NCI-H526 (cell line): ENCODE measurements at places on chromosomes 4 and X.

GRCh38 chr4:61831987-61832386 lies 631.9 kb downstream of the ADGRL3 start:
- no peak for DNase-seq

GRCh38 chrX:134969726-134970125 lies 21.1 kb upstream of the SMIM10 start:
- DNase-seq = no peak

DNA sequence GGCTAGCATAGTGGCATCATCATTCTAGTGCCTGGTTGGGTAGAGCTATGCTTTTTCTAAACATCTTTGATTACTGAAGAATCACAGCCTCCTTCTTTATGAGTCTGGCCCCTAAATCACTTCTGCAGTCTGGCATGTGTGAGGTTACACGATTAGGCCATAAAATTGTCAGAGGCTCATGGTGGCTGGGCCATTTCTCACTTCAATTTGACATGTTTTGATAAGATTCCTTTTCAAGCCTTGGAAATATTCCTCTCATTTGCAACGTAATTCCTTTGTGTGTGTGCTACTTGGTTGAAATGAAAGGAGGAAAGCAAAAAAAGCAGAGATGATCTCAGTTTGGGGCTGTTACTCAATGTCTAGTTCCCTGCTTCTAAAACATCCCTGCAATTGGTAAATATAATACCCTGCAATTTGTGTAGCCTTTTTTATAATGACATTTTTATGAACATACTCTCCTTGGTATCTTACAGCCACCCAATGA lies 6.2 kb downstream of the CCKAR start:
- DNase-seq = no peak

DNA sequence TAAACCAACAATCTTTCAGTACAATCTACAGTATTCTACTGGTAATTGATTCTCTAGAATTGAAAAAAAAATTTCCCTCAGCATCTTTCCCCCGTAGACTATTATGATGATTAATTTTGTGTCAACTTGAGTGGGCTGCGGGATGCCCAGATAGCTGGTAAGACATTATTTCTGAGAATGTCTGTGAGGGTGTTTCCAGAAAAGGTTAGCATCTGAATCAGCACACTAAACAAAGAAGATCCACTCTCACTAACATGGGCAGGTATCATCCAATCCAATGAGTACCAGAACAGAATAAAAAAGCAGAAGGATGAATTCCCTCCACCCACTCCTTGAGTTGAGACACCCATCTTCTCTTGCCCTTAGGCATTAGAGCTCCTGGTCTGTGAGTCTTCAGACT lies 186.1 kb upstream of the MAB21L2 start:
- no peak for DNase-seq

GRCh38 chr4:140238351-140239056 lies 84.5 kb upstream of the MAML3 start:
- DNase-seq = peak; percentile 62

DNA sequence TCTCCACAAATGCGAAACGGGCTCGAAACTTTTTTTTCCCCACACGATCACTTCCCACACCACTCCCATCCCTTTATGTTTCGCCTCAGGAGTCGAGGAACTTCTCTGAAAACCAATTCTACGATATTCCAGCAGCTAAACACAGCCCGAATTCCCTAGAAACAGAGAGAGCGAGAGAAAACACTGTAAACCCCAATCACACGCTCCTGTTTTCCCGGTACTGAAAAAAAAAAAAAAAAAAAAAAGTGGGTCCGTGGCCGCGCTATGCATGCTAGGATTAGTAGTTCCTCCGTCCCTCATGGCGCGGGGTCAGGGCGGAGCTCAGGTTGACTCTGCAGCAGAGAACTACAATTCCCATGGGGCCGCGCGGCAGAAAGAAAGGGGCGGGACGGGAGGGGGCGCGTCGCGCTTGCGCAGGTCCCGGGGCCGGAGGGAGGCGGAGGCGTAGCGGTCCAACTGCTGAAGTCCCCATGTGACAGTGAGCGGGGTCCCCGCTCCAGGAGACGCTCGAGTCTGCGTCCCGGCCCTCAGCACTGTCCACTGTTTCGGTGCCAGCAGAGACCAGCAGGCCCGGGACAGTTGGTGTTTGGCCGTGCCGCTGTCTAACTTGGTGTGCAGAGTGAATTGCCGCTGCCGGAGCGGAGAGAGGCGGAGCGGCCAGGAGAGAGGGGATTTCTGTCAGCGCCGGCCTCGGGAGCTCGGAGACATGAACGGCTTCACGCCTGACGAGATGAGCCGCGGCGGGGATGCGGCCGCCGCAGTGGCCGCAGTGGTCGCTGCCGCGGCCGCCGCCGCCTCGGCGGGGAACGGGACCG lies at the start of gene SAP30:
TSS of gene SAP30 (plus strand) at position 478 of the 815 bp plus-strand sequence. CDS start at position 707, 229 bp downstream.
- DNase-seq = peak; percentile 96

DNA sequence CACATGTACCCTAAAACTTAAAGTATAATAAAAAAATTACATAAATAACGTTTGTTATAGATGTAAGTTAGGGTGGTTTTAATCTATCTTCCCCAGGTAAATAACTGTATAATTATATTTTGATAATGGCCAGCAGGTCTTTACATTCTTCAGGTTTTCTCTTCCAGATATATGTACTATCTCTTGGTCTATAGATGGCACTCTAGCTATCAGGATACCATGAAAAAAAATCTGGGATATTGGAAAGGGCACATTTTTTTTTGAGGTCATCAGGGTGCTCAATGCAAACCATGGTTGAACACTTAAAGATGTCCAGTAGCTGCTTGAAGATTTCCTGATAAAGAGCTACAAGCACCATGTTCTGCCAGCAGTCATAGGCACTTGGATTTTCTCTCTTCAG lies 15.6 kb upstream of the ADH4 start:
- DNase-seq = no peak

DNA sequence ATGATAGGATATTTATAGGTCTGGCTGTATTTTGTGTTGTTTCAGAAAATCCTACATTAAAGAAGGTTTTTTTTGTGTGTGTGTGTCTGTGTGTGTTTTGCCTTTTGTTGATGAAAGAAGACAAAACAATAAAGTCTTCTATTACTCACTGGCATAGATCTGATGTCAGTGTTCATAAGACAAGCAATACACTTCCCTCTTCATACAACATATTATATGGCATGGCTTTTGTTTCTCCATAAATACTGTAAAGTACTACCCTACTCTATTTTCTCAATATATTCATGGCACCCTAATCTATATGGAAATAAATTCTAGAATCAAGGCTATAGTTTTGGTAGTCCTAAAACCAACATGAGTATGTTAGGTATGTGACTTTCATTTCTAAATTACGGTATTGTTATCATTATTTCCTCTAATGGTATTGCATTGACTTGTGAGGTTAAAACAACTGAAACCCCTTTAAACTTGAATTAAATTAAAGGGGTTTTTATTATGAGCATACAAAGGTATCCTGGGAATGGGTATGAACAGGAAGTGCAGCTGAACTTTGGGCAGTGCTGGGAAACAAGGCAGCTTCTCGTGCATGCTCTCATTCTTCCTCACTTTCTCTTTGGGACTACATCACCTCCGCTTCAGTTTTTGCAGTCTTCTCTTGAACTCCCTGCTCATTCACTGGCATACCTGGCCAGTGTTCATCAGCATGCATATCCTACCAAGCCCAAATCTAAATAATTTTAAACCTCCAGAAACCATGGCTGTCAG lies 70.5 kb upstream of the PRSS48 start:
- DNase-seq = no peak

DNA sequence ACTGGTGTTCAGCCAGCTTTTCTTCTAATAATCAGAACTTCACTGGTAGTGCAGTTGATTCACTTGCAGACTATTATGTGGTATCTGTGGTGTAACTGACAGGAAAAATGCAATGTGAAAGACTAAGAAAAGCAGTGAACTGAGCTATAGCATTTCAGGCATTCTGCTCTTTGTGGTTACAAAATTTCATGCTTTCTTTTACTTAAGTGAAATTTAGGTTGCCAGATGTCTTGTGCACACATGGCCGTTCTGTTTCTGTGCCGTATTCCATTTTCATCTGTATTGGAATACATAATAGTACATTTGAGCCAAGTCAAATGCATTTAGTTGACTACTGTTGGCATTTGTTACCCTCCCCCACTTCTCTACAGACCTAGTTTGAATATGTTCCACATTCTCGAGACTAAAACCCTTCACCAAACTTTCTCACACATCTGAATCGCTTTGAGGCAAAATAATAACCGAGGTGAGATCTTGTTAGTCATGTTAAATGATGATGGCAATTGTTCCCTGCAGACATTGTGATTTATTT lies 8.2 kb downstream of the RTL3 start:
- no peak for DNase-seq

GRCh38 chrX:38805432-38806389 lies 4.5 kb downstream of the MID1IP1 start:
- DNase-seq = peak; percentile 39

DNA sequence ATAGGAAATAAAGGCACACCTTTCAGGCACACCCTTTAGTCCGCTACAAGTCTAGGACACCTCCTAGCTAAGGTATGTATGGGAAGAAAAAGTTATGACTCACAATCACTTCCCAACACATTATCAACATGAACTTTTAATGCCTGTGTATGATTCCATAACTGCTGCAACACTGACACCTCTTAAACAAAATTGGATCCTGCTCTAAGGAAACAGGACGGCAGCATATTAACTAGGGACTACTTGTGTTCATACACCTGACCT lies 2.4 kb upstream of the PPP3CA start:
- no peak for DNase-seq

GRCh38 chr4:71520850-71521249 lies 182.0 kb downstream of the SLC4A4 start:
- DNase-seq = no peak

GRCh38 chrX:40694802-40695201 lies 40.5 kb downstream of the MED14 start:
- no peak for DNase-seq

DNA sequence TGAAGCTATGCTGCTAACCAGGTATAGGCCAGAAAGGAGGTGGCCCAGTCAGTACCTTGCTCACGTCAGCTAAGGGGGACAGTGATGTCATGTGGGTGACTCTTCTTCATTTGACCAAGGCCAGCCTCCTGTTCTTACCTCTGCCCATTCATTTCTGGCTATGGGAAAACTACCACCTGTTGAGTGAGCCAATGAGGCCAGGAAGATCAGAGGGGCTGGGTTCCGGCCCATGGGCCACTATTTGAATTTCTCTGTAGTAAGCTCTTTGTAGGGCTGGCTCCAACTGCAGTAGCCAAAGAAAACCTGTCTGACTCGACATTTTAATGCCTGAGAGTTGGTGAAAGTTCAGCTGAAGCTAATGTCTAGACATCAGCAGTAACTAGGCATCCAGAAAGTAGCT lies 102.6 kb downstream of the AKAP4 start:
- DNase-seq = no peak

DNA sequence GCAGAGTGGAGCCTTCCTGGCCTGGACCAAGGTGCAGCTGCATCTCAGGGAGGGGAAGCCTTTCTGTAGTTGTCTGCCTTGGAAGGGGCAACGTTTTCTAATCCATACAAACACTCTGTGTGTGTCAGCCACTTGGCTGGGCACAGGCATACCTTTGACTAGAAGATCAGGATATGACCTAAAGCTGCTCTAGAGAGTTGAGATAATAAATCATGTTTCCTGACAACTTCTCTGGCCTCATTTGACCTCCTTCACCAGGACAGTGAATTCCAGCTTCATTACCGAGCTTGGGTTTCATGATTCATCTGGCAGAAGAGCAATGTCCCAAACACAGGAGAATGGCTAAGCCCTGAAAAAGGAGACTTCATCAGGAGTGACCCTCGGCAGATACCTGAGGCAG lies 89.6 kb upstream of the KIT start:
- no peak for DNase-seq

- DNase-seq = no peak
Observed at GRCh38 chrX:101062176-101062575, 10.3 kb upstream of the TRMT2B start.

GRCh38 chrX:17750436-17750835 lies 13.1 kb downstream of the SCML1 start:
- no peak for DNase-seq

- no peak for DNase-seq
Observed at GRCh38 chr4:89549907-89550306, 242.3 kb upstream of the GPRIN3 start.

- no peak for DNase-seq
Observed at GRCh38 chrX:130715299-130715698, 187.7 kb downstream of the ENOX2 start.

DNA sequence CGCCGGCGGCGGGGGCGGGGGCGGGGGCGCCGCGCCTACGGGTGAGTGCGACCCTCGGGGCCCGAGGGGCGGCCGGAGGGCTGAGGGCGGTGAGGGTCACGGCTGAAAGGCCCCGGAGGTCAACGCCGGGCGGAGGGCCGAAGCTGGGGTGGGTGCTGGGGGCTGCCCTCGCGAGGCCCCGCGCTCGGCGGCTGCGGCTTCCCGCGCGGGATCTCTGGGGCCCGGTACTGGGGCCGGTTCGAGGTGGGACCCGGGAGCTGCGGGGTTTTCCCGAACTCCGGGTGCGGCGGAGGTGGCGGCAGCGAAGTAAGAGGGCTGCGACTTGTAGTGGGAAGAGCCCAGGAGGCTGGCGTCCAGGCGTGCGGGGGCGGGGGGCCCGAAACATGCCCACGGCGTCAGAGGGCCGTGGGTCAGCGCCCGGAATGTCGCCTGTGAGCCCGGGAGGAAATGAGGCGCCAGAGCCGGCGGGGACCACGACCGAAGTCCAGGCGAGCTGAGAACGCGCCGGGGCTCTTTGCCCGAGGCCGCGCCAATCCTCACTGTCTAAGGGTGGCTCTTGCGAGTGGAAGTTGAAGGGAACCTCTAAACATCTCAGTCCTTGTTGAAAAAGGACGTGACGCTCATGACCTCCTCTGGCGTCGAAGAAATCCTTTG lies 407 bp downstream of the IL13RA1 start:
- no peak for DNase-seq

DNA sequence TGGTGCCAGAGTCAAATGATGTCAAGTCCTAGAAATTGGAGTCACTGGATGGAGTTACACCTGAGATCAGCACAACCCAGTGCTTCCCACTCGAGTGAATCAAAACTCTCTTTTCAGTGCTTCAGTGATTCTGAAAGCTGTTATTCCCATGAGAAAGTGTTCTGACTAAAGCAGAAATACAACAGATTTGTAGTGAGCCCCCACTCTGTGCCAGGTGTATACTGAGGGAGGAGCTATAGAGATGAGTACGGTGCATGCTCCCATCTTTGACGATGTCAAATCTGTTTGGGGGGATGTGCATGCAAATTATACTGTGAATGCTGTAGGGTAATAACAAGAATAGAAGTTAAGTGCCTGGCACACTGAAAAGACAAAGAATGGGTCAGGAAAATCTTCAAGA lies 330.2 kb downstream of the HS3ST1 start:
- DNase-seq = no peak

DNA sequence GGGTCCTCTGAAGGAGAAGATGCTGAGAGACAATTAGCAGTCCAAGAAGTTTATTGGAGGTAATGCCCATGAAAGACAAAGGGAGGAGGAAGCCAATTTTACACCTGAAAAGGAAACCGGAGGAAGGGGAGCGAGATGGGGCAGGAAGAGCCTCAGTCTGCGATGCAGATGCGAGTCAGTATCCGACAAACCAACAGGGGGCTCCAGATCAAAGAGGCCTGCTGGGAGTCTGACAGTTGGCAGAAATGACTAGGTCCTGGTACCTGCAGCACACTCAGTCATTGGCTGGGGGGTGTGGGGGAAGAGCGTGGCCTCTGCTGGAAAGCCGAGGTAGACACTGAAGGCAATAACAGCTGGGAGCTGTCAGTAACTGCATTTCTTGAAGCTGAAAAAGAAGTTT lies 231.1 kb upstream of the CENPE start:
- no peak for DNase-seq

GRCh38 chr4:145388043-145388442 lies 93.6 kb upstream of the SMAD1 start:
- no peak for DNase-seq

- no peak for DNase-seq
Observed at GRCh38 chr4:81146466-81146865, 68.6 kb downstream of the PRKG2 start.

GRCh38 chr4:108834835-108835384 lies 72.1 kb upstream of the ETNPPL start:
- peak; percentile 58 for DNase-seq
